ENCODE measurements at places on chromosomes 2 and 18.

DNA sequence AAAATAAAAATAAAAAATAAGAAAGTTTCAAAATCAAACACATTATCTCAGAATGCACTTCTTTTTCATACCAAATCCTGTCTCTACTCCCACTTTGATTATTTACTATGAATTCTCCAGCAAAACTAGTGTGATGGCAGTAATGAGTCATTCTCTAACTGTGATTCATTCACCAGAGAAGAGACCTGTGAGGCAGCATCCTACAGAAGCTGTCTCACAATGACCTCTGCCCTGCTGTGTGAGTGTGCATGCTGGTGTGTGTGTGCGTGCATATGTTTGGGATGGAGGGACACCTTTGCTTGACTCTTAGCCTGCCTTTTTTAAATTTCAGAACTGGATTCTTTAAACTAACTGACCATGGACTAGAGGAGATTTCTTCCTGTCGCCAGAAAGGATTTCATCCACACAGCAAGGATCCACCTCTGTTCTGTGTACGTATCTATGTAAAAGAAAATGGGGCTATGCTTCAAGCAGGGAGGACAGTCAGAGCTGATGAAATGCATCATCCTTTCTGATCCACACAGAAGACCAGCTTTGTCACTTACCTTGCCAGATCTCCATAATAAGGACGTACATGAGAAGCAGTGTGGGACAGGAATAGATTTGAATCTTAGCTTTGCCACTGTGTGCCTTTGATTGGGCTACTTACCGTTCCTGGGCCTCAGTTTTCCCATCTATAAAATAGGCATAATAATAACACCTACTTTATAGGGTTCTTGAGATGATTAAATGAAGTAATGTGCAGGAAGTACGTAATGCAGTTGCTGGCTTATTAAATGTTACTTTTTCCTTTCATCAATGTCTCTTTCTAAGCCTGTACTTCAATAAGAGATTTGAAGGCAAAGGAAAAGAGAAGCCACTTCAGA lies 31.2 kb downstream of the STAMBP start:
- DNase-seq: no peak

GRCh38 chr2:225274751-225275150 lies 124.8 kb upstream of the NYAP2 start:
- DNase-seq: no peak

DNA sequence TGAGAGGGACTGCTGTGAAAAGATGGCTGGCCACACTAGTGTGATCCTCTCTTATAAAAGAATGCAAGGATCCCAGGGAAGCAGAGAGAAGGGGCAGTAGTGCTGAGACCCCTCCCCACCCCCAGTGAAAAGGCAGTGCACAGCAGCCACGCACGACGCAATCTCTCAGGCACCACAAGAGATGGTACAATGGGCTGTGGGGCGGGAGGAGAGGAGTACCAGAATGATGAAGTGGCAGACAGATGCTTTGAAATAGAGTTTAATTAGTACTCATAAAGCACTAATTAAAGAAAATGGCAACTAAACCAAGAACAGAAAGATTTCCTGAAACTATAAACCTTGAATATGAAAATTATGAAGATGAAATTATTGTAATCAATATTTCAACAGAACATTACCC lies 29.0 kb downstream of the B4GALT6 start:
- DNase-seq: no peak

- no peak for DNase-seq
Measured at GRCh38 chr2:120881981-120882788, 146.5 kb downstream of the GLI2 start.

DNA sequence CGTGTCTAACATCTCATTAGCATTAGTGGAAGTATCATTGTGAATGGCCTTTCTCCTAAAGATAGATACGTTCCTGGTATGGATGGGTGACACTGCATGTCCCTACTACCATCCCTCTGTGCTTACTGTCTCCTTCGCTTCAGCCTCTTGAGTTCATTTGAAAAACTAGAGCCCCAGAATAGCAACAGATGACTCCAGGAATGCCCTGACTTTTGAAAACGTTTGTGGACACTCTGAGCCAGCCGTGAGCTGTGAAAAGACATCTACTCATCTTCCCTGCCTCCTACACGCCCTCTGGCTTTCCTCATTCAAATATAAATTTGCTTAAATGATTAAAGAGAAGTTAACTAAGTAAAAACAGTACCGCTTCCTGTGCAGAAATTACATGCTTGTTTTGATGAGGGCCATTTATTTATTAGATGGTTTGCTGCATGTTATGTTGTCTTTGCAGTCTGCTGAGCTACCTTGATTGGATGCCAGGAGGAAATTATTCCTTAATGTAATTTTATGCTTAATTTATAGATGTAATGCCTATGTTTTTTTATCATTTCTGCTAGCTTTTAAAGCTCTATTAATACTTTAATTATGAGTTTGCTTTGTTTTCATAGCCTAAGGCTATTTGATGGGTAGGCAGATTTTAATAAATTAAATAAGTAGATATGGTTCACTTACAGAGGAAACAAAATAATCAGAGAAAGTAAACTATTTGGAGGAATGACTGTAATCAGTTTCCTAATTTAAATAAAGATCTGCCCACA lies 32.1 kb upstream of the MYO3B start:
- DNase-seq: no peak

DNA sequence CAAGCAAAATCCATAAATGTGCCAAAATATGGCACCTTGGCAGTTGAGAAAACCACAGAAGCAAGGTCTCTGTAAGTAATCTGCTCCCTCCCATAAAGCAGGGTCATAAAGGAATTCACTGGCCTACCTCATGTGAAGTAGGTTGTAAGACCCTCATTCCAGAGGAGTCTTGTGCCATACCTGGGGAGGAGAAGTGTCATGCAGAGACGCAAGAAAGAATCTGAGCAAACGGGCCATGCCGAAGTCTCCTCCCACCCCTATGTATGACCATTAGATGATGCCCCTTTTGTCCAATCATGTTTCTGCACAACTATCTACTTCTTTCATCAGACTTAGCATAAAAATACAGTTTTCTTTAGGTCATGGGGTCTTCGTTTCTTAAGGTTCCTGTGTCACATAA lies 14.6 kb downstream of the NMUR1 start:
- no peak for DNase-seq

DNA sequence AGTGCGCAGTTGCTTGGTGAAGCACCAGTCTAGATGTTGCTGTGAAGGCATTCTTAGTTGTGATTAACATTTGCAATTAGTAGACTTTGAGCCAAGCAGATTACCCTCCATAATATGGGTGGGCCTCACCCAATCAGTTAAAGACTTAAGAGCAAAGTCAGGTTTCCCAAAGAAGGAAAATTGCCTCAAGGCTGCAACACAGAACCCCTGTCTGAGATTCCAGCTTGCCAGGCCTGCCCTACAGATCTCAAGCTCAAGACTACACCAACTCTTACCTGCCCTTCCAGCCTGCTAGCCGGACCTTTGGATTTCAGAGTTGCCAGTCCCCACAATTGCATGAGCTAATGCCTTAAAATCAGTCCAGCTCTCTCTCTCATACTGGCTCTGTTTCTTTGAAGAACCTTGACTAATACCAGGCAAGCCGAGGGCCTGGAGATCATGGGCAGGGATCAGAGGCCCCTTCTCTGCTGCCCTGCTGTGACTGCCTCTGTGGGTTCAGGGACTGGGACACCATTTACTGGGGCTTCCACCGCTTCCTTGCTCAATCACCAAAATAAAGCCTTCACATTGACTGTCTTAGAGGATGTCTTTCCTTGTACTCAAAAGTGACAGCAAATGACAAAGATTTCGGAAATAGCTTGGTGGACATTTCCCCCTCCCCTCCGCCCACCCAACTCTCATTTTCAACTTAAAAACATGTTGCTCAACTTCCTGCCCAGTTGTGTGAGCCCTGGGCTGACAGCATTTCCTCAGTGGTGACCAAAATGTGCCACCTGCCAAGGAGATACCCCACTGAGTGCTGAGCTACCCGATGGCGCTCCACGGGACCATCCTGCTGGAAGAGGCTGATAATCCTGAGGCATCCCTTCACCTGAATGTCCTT lies 86.7 kb downstream of the GALNT14 start:
- no peak for DNase-seq

DNA sequence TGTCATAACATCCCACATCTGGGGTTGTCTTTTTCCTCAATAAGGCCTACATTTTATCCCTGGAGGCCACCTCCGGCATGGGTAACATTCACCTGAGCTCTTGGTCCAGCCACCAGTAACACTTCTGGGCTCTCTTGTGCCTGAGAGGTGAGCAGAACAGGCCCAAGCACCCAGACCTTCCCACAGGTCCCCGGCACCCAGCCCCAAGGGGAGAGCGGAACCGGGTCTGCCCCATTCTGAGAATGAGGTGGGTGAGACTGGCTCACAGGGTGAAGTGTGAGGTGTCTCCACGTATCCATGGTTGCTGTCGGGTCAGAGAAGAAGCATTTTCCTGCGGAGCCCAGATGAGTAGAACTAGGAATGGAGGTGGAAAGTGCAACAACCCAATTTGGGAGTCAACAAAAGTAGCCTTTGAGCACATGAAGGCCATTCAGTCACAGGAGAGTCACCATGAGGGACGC lies 496.7 kb upstream of the MYT1L start:
- no peak for DNase-seq

- no peak for DNase-seq
Measured at GRCh38 chr18:23793985-23794867, 105.0 kb downstream of the LAMA3 start.

DNA sequence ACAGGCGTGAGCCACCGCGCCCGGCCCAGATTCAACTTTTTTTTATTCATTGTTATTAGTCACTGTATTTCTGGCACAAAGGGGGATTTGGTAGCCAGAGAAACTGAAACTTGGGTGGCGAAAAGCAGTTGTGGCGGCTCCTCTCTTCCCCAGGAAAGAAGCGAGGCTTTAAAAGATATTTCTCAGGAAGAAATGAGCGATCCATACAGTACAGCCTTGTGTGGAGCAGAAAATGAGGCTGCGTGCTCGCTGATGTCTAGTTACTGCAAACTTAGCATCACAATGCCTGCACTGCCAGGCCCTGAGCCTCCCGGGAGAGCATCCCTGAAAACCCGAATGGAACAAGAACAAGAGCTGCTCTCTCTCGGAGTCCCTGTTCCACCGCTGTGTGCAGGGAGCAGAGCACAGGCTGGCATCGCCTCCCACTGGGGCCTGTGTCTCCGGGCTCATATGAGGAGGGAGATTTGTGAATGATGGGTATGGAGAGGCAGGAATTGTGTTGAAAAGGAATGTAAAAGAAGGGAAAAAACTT lies 234.0 kb downstream of the ZNF516 start:
- DNase-seq: no peak

- DNase-seq: no peak
Measured at GRCh38 chr2:69190743-69191404, 177.9 kb downstream of the ANTXR1 start.

All from GM18507 (cell line).